ENCODE measurements at places on chromosomes 7 and 10.

- no peak for DNase-seq
Observed at GRCh38 chr7:140358412-140359051, 39.8 kb downstream of the SLC37A3 start.

- DNase-seq, result no peak
Observed at GRCh38 chr7:74057216-74057925, 26.2 kb upstream of the LIMK1 start.

DNA sequence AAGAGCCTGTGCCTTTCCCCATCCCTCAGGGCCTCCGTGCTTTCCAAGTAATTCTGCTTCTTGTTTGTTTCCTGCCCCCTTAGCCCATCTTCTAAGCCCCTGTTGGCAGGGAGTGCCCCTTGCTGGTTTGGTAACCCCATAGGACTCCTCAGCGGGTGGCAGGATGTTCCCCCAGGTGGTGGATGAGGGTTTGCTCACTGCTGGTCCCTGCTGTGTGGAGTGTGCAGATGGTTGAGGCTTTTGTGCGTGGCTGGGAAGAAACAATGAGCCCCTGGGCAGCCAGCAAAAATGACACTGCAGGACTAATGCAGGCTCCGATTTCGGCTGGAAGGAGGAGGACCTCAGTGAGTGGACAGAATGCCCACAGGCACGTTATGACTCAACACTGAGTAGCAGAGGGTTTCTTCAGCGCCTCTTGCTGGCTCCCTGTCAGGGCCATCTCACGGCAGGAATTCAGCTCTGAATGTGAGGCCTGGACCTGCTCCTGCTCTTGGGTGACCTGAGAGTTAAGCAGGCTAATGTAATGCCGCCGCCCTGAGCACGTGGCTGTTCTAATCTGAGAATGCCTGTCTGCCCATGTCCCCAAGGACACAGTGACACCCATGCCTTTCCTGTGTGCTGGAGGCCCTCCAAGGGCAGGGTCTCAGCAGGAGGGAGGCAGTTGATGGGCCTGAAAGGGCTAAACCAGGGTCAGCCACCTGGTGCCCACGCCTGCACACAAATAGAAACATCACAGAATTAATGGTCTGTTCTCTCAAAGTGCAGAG lies 16.6 kb downstream of the BAG3 start:
- peak; percentile 92 for DNase-seq

GRCh38 chr10:6140141-6140841 lies 51.5 kb downstream of the RBM17 start:
- DNase-seq, result no peak

GRCh38 chr7:80749270-80749669 lies 110.8 kb downstream of the CD36 start:
- DNase-seq, result no peak

GRCh38 chr7:49333180-49333881 lies 409.0 kb downstream of the CDC14C start:
- DNase-seq, result no peak

DNA sequence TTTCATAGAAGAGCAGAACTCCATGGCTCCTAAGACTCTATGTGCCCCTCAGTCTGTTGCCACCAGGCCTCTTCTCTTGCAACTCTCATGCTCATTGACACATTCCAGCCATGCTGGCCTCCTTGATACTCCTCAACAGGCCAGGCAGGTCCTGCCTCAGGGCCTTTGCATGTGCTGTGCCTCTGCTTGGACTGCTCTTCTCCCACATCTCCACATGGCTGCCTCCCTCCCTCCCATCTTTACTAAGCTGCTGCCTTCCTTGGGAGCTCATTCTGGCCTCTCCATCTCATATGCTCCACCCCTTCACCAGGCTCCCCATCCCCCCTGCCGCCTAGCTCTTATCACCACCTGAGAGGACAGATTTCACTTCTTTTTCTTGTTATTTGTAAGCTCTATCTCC lies 103.8 kb upstream of the GPR26 start:
- DNase-seq, result no peak

- no peak for DNase-seq
Observed at GRCh38 chr7:103843689-103844480, 145.6 kb downstream of the RELN start.

DNA sequence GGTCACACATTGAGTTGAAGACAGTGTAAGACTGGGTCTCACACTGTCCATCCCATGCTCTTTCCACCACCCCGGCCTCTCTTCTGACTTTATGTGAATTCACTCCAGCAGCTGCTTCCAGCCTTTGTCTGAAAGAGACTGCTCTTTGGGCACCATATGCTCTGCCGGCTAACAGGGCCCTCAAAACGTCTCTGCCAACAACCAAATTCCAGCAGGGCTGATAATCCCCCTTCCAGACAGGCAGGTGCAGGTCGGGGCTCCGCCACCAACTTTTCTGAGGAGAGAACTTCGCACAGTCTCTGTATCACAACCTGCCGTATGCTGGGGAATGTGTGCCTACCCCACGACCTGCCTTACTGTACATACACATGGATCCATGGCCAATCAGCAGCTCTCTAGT lies 64.3 kb downstream of the PLXNA4 start:
- DNase-seq, result no peak

DNA sequence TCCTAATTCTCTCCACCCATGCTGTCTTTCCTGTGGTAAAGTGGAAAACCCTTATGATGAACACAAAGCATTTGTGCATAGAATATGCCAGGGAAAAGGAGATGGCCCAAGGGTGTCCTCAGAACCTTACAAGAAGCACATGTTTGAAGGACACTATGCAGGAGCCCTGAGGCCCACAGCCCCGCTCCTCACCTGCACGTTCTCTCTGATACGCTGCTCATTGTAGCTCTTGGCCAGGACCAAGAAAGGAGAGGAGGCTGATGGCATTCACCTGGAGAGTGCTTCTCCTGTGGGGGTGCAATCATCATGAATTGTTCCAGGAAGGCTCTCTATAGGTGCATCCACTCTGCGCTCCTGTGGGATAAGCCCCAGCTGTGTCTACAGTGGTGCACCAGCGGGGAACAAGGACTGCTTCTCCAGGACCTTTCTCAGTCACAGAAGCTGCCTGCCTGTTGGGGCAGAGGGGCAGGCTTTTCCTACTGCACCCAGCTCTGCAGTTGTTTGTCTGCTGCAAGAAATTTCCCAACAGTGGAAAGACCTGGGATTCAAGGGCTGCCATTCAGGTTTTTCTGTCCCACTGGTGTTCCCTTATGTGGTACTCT lies 19.9 kb downstream of the AKR1C2 start:
- DNase-seq, result no peak

- DNase-seq, result no peak
Observed at GRCh38 chr7:53604201-53604600, 568.8 kb downstream of the POM121L12 start.

GRCh38 chr7:16891338-16891737 lies 9.6 kb upstream of the AGR3 start:
- DNase-seq, result peak; percentile 29

DNA sequence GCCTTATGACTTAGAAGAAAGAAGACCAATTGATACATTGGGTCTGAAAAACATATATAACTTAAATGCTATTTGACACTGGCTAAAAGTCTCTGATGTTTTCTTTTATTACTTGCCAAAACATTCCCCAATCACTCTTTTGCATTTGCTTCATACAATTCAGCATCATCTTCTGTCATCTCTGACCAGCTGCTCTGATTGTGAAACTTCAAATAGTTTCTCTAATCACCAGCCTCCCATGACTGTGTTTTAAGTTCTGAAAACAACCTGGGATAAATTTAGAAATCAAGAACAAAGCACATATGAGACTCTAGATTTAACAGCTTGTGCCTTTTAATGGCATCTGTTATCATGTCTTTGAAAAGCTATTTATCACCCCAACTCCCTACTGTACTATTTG lies 208.4 kb upstream of the KCND2 start:
- no peak for DNase-seq

GRCh38 chr10:127853868-127854768 lies 38.6 kb downstream of the CLRN3 start:
- DNase-seq, result peak; percentile 13

DNA sequence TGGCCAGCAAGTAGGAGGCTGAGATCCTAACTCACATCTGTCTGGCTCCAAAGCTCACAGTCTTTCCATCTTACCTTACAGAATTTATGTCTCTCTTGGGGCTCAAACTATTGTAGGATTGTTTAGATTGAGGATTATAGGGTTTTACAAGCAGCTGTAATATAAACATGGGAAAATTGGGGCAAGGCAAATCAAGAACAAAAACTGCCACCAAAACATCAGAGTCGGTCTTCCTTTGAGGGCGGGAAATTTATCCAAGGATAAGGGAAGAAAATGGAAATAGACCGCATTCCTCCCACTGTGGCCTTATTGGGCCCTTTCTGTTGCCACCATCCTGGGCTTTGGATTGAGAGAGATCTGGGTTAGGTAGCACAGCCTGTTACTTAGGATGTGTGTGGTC lies 22.5 kb downstream of the RBM20 start:
- DNase-seq, result no peak

GRCh38 chr10:6916601-6917000 lies 336.5 kb upstream of the PRKCQ start:
- DNase-seq, result no peak

GRCh38 chr10:33115738-33116719 lies 158.0 kb upstream of the ITGB1 start:
- no peak for DNase-seq

DNA sequence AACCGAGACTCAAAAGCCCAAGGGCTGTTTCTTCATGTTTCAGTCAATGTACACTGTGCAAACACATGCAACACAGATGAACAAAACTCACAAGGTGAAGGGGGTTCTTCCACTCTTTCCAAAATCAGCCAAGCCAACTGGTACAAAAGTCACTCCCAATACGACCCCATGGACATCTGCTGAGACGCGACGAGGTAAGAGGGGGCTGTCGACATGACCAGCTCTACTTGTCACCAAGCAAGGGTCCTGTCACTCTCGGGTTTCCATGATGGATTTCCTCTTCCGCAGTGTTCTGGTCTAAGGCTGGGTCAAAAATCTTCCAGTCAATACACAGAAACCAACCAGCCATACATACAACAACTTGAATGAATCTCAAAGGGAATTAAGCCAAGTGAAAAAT lies 37.8 kb downstream of the CTBP2 start:
- no peak for DNase-seq

DNA sequence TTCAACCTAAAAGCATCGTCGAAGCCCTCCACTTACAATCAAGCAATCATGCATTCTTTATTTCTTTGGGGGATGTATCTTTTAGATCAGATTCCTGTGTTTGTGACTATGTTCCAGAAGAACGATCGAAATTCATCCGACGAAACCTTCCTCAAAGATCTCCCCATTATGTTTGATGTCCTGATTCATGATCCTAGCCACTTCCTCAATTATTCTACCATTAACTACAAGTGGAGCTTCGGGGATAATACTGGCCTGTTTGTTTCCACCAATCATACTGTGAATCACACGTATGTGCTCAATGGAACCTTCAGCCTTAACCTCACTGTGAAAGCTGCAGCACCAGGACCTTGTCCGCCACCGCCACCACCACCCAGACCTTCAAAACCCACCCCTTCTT lies 13.8 kb downstream of the GPNMB start:
- DNase-seq, result no peak

DNA sequence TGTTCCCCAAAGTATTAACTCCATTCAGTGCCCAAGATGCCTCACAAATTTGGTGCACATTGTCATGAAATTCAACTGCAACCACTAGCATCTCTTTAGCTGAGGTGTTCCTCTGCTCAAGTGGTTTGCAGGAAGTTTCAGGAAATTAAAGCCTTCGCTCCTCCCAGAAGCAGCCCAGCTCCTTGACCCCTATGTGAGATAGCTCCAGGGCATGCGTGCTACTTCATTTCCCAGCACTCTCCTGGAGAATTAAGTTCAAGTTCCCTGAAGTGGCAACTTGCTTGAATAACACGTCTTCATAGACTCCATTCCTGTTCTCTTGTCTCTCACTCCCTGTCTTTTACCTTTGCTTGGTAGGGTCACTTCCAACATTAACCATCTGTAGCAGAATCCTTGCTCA lies 750.3 kb downstream of the REEP3 start:
- no peak for DNase-seq

DNA sequence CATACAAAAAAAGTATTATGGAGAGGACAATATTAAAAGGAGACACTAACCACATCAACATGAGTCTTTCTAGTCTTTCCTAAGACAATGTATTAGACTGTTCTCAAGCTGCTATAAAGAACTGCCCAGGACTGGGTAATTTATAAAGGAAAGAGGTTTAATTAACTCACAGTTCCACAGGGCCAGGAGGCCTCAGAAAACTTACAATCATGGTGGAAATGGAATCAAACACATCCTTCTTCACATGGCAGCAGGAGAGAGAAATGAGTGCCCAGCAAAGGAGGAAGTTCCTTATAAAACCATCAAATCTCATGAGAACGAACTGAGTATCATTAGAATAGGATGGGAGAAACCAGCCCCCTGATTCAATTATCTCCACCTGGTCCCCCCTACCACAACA lies 25.7 kb downstream of the CACNA2D1 start:
- no peak for DNase-seq

- no peak for DNase-seq
Observed at GRCh38 chr10:24269476-24269875, 60.5 kb downstream of the KIAA1217 start.

DNA sequence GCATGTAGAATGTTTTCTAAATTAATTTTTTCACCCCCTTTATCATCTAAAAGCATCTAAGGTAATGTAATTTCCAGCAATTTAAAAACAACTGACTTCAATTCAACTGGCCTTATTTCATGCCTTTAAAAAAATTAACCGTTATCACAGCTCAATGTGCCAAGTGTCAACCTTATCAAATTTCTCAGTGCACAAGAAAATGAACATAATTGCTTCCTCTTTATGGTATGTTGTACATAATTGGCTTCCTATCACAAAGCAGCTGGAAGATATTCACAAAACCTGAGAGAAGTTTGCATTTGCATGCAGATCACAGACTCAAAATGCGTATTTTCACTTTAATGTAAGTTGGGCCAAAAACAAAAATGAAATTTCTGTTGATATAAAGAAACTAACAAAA lies 966.4 kb downstream of the GRM8 start:
- DNase-seq, result no peak

DNA sequence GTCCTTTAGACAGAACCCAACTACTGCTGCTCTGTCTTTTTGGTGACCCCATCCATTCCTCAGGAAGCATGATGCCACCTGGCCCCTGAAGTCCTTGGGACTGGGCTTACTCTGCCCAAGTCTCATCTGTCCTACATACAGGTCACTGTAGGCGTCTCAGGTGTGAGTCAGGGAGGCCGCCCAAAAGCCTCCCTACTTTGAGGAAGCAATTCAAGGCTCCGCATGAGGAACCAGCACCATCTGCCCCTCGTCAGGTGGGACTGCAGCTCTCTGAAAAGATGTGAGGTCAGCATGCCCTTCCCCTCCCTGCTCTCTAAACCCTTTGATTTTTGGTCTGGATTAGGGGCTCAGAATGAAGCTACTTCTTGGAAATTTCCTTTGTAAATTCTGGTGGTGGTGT lies 354.8 kb downstream of the CXCL12 start:
- DNase-seq, result no peak
